ENCODE measurements at places on chromosomes 2 and 18.
A peak's percentile ranks its signal among the peaks of the same experiment; 100 is the strongest.

GRCh38 chr2:137976274-137976673 lies 12.0 kb downstream of the HNMT start:
- DNase-seq = no peak

GRCh38 chr18:67875944-67876343 lies 359.4 kb upstream of the DSEL start:
- no peak for DNase-seq

DNA sequence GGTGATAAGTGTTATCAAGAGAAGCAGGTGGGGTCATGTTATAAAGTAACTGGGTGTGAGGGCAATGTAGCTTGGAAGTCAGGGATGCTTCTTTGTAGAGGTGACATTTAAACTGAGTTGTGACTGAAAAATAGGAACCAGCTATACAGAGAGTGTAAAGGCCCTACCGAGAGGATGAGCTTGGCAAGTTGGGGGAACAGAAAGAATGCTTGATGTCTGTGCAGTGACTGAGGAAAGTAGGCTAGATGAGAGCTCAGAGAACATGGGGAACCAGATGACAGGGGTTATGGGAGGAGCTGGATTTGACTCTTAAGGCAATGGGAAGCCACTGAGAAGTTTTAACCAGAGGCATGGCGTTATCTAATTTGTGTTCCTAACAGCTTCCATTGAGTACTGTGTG lies 115.3 kb downstream of the DOCK10 start:
- DNase-seq = no peak

DNA sequence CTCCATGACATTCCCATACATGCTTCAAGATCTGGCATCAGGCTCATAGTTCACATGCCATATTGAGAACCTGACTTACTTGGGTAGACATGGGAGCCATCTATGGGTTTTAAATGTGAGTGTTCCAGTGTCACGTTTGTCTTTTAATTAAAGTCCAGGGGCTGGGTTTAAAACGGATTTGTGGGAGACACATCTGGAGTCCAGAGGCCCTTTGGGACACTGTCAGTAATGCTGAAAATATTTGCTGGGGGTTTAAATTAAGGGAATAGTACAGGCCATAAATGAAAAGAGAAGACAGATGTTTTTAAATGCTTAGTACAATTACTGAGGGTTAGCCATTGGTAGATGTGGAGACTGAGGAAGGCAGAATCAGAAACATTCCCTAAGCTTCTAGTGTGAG lies 478.0 kb downstream of the PID1 start:
- no peak for DNase-seq

DNA sequence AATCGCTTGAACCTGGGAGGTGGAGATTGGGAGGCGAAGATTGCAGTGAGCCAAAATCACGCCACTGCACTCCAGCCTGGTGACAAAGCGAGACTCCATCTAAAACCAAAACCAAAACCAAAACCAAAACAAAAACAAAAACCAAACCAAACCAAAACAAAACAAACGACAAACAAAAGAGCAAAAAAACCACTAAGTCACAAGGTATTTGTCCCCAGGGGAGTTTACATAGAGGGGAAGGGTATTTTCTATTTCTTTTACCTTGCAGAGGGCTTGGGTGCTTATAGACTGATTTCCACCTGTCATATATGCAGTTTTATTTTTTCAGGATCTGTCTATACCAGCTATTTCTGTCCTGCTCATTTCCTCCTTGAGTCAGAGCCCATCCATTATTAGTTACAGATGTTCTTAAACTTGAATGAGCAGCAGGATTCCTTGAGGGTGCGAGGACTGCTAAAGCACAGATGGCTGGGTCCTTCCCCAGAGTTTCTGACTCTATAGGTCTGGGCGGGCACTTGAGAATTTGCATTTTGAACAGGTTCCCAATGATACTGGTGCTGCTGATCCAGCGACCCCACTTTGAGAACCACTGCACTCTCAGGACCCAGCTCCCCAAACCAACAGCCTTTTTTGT lies 102.2 kb upstream of the UXS1 start:
- DNase-seq = peak; percentile 53

- peak; percentile 66 for DNase-seq
Observed at GRCh38 chr2:215812966-215813365, 200.4 kb downstream of the MREG start.

DNA sequence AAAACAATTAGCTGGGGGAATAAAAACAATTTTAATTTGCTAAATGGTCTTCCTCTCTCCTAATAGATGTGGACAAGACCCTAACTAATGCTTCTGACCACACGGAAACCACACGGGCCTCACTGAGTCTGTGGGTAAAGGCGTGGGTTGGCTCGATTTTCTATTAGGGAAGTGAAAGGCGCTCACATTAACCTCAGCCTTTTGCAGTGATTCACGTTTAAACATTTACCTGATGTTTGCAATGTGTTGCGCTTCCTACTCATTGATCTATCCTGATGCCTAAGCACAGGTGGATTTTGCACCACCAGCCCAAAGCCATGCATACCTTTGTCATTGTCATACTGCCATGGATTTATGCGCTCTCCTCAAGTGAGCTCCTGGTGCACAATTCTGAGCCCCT lies 35.6 kb upstream of the NRP2 start:
- DNase-seq = no peak

DNA sequence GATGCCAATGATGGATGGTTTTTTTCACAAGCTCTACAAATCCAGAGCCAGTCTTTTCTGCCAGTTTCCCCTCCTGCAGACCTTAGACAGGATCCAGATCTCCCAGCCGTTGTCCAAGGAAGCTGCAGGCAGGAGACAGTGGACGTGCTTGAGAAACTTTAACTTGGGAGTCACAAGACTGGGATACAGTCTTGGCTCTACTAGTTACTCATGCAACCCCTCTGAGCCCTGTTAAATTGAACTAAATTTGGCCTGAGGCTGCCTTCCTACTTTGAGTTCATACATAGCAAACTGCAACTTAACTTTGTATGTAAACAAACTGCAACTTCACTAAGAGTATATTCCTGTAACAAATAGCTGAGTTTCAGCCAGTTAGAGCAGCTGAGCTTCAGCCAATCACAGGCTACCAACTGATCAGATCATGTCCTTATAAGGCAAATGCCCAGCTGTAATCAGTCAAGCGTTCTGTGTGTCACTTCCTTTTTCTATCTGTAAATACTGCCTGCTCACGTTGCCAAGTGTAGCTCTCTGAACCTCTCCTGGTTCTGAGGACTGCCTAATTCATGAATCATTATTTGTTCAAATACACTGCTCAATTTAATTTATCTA lies 140.9 kb downstream of the CAPN13 start:
- DNase-seq = peak; percentile 46

- peak; percentile 8 for DNase-seq
Observed at GRCh38 chr18:44651918-44652572, 28.6 kb upstream of the SETBP1 start.

DNA sequence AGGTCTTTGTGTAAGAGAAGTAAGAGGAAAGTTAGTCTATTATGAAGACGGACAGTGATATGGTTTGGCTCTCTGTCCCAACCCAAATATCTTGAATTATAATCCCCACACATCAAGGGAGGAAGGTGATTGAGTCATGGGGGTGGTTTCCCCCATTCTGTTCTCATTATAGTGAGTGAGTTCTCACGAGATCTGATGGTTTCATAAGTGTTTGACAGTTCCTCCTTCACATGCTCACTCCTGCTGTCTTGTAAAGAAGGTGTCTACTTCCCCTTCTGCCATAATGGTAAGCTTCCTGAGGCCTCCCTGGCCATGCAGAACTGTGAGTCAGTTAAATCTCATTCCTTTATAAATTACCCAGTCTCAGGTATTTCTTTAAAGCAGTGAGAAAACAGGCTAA lies 67.6 kb downstream of the NEURL3 start:
- DNase-seq = no peak

DNA sequence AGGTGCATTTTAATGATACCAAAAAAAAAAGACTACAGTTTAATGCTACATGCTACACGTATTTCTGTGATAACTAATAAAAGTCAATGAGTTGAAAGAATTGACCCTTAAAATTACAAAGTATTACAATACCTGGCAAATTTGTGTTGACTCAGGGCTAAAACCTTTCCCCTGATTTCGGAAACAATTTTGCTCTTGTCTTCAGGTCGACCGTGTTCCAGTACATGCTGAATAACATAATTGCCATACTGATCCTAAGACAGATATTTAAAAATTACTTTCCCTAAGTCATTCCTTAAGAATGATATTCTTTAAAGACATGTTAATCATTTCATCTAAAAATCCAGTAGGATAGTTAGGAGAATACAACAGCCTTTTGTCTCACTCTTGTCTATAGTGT lies 29.8 kb upstream of the SDC1 start:
- DNase-seq = no peak

- DNase-seq = no peak
Observed at GRCh38 chr2:107235491-107236254, 349.7 kb upstream of the ST6GAL2 start.

DNA sequence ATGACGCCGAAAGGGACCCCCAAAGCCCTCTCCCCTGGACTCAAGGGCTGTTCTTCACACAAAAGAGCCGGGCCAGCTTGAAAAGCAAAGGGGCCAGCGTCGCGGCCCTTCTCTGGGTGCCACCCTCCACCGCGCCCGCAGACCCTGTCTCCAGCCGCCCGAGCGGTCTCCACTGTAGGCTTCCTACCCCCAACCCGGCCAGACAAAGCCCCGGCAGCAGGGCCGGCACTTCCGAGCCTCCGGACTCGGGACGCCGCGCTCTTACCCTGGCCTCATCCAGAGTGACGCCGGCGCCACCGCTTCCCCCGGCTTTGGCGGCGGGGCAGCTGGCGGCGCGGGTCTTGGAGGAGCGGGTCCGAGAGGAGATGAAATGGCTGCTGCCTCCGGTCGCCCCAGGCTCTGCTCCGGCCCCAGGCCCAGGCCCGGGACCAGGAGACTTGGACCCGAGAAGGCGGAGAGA lies 603 bp downstream of the ATAD2B start:
- DNase-seq = peak; percentile 64

DNA sequence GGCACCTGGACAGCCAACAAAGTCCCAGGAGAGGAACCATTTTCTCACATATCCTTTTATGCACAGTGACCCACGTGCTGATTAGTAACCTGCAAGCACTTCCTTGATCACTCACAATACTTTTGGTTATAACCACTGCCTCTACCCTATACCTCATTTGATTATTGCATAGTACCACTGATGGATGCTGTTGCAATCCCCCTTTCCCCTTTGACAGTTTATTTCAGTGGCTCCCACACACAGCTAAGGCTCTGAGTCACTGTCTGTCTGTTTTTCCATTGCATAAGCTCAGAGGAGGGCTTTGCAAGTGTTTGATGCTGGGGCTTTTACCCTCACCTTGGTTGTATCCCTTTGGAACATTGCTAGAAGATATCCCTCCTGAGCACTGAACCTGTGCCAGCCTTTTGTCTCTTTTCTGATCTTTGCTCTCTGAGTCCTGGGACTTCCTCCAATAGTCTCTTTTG lies 101.7 kb upstream of the RBBP8 start:
- DNase-seq = peak; percentile 48

GRCh38 chr18:80201739-80202138 lies 45.6 kb downstream of the PARD6G start:
- no peak for DNase-seq

GRCh38 chr2:205540036-205540435 lies 142.3 kb upstream of the NRP2 start:
- DNase-seq = no peak

DNA sequence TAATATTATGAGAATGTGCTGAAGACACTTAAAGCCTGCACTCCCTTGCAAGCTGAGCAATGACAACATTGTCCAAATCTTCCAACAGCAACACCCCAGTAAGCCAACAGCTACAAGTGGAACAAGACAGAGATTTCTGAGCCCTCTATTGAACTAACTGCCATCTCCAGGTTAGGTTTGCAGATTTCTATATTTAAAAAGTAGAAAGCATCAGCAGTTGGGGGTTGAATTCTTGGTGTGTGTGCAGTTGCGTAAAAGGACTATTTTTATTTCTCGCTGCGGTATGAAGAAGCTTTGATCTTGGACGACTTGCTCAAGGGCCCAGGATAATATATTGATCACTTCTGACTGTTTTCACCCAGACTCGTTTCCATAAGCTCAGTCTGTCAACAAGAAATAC lies 106.2 kb upstream of the ZFP36L2 start:
- no peak for DNase-seq

DNA sequence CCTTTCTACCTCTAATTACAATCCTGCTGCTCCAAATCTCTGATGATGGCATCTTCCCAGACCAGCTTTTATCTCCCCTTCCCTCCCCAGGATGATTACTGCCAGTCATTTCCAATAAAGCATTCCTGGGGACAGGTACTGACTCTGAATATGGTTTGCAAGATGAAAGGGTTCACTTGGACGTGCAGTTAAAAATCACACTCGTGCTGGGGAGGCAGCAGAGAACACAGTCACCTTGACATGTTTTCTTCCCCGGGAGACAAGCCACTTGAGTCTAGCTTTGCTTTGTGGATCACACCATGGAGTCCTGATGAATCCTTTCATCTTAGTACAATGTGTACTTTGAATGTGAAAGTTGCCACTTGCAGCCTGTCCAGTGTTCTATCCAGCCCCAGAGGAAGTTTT lies 175.0 kb downstream of the ALPK2 start:
- DNase-seq = no peak

DNA sequence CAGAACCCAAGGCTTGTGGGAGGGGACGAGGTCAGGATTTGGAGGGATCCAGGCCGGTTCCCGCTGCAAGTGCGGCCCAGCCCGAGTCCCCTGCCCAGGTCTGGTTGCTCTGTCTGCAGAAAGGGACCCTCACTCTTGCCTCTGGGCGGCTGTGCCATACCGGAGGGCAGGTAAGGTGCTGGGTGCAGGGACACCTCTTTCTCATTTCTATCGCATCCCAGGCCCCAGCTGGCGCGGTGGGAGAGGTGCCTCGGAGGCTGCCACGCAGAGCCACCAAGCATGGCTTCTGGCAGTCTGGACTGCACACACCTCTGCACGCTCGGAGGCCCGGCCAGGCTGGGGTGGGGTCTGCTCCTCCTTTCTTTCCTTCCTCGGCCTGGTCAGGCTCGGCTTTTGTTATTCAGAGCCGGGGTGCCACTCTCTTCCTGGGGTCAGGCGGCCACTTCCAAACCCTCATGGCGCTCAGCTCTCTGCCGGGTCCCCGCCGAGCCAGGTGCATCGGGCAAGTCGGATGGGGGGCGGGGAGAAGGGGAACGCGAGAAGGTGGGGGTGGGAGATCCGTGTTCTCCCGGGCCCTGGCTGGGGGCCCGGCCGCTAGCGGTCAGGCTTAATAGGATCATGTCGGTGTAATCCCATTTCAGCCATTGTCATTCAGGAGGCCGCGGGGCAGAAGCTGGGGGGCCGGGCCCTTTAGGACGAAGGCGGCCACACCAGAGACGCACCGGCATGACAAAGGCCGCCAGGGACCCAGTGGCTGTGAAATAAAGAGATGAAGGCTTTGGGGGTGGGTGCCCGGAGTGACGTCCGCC lies 9.0 kb downstream of the GBX2 start:
- no peak for DNase-seq

GRCh38 chr2:134407154-134407890 lies 153.4 kb downstream of the MGAT5 start:
- no peak for DNase-seq

GRCh38 chr18:79400591-79401381 lies 5.1 kb downstream of the NFATC1 start:
- DNase-seq = no peak

DNA sequence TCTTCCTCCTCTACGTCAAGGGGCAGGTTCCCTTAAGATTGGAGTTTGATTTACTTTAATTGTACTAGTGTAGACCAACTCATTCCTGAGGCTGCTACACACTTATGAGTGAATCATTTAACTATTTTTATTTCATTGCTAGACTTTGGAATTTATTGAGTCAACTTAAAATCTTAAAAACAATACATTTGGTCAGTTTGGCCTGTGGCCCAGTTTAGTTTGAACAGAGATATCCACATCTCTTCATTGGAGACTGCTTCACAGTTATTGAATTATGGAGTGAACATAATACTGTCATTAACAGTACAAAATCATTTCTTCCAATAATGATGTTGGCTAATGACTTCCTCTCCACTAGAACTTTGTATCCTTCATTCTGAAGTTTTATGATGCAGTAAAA lies 34.5 kb upstream of the STPG4 start:
- DNase-seq = peak; percentile 72

Data from GM03348 (cell line).